RWPE2 (cell line): ENCODE measurements at places on chromosomes 16 and 17.

DNA sequence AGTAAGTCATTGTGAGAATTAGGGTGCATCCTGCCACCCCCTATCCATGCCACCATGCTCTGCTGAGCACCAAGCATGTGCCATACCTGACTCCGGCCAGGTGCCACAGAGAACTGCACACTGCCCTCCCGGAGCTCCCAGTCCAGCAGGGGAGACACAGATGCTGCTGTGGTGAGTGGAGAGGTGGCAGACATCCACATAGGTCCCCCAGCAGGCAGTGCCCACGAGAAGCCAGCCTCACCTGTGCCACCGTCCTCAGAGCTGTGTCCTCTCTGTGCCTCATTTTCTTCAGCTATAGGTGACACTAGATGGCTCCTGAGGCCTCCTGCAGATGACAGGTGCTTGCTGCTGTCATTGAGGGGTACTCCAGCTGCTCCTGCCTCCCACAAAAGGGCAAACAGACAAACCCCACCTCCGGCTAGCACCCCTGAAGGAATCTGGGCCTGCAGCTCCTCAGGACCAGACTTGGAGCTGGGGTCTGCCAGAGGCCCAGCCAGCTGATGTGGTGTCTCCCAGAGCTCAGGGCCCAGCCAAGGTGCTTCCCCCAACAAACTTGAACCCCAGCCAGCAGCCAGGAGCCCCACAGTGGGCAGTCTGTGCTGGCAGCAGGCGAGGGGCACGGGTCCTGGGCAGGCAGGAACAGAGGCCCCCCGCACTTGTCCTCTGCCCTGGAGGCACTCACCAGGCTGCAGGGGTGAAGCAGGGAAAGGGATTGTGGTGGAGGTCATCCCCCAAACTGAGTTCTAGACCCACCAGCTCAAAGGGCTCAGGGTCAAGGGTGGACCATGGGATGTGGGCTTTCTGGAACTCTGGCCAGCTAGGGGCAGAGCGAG is 17.1 kb downstream of the FOXJ1 start:
- no peak for DNase-seq

GRCh38 chr16:78363843-78364555 is 264.5 kb downstream of the WWOX start:
- DNase-seq = no peak

GRCh38 chr17:61756561-61756960 is 106.8 kb downstream of the BRIP1 start:
- no peak for DNase-seq

DNA sequence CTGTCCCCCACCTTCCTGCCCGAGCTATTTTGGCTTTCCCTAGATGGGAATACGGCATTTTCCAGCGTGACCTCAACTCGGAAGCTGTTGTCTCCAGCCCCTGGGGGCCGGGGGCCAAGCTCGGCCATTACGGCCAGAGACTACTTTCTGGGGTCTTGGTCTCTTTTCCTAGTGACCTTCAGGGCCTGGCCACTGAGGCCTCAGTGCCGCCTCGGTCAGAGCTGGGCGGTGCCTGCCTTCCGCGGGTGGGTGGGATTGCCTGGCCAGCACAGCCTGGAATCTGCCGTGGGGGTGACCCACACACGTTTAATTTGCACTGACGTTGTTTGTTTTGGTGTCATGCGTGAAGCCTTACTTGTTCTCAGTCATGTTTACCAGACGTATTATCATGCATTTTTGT is 29.2 kb downstream of the TSC2 start:
- no peak for DNase-seq

DNA sequence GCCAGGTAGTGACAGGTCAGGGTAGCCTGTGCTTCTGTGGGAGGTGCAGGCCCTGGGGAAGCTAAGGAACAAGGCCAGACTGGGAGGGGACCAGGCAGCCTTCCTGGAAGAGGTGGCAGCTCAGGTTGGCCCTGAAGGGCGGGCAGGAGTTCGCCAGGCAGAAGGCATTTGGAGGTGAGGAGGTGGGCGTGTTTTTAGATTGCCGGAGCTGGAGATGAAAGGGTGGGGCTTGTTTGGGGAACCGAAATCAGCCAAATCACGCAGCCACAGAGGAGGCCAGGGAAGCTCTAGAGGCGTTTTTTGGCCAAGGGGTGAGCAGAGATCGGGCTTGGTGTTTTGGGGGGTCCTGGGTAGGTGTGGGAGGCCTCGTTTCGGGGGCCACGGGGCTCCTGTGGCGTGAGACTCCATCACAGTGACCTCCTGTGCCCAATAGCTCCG is 7.6 kb downstream of the ADCY7 start:
- DNase-seq = no peak

DNA sequence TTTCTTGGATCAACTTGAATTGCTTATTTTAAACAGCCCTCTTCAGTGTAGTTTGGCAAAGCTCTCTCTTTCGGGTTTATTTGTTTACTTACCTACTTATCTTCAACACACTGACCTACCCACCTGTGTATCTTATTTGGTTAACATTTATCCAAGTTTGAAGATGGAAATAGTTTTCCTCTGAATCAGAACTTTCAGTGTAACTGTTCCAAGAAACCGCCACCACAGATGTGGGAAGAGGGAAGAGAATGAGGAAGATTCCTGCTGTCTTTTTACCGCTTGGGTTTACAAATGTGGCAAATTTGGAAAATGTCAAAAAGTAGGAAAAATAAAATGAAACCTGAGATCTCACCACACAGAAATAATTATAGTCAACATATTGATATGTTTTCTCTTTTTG is 115.8 kb downstream of the MSI2 start:
- no peak for DNase-seq

DNA sequence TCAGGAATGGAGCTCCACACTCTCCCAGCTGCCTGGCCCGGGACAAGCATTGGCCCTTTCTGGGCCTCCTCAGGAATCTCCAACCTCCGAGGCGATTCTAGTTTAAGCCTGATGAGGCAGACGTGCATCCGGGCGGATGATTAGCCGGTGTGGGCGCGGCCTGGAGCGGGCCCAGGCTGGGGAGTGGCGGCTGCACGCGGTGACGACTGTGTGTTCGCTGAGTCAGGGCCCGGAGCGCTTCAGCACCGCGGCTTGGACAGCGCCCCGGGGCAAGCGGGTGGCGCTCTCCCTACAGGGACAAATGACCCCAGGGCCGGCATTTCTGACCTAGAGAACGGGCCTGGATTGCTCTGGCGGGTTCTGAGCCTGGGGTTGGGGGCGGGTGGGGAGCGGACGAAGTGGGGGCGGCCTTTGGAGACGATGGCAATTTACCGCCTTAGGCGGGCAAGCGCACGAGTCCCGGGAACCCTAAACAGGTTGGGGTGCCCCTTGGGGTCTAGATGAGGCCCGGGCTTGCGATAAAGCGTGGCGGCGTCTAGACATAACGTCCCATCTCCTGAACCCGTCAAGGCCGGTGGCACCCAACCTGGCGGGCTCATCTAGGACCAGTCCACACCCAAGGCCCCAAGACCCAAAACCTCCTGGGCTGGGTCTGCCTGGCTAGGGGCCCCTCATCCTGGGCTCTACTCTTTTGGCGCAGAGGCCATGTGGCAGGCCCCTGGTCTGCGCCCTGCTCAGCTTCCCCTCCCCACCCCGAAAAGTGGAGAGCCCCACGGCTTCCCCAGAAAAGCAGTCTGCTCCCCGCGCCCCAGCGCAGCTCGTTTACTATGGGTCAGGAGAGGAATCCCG is 22.3 kb upstream of the ZNHIT3 start:
- DNase-seq = peak; percentile 87

DNA sequence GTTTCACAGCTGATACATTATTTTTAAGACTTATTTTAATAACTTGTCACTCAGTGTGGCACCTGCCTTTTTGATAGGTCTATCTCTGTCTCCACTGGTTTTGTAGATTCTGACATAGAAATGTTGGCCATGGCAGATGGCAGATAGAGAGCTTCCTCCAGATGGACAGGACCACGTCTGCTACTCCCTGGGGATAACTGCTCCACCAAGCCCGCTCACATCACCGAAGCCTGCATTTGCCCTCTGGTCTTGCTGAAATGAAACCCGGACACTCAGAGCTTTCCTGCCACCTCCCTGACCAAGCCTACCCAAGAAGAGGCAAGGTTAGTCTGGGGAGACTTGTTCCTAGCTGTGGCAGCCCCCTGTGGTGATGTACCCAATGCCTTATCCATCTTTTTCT is 16.4 kb upstream of the HAP1 start:
- no peak for DNase-seq

GRCh38 chr16:81902025-81902424 is 109.2 kb downstream of the SDR42E1 start:
- no peak for DNase-seq

DNA sequence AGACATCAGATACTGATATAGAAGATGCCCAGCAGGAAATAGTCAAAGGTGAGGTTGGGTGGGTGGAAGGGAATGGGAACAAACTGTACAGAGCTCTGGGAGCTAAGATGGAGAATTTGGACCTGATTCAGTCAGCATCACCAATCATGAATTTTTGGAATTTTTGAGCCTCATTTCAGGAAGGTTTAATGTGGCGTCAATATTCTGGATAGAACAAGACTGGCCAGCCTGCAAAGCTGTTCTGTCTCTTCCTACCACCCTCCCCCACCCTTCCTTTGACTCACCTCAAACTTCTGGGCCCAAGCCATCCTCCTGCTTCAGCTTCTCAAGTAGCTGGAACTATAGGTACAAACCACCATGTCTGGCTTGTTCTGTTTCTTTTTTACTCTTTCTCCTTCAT is 32.6 kb downstream of the CTCF start:
- no peak for DNase-seq

DNA sequence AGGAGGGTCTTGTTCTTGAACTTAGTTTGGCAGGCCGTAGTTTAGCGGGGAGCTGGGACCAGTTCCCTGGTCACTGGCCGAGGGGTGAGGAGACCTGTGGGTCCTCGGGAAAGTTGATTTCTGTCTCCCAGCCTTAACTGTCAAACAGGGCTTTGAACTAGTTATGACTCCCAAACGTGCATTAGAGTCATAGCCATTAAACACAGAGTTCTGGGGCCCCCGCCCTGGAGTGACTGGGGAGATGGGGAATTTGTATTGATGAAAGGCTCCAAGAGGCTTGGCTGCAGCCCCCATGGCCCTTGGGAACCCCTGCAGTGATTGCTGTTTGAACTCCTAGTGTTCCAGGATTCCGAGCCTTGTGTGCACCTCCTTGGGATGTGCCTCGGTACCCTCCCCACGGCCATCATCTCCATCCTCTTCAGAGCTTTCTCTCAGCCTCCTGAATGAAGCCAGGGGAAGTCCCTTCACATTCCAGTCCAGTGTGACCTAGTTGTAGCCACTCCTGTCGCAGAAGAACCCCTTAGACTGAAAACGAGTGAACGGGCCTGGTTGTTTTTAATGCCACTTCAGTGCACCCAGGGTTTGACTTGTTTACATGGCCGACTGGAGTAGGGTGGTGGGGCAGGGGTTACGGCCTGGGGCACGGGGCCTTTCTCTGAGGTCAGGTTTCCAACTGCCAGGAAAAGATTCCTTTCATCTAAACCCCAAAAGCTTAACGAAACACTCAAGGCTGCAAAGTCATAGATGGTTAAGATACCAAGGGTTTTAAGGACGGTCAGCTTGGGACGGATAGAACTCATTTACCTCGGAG is 1.4 kb downstream of the MPRIP start:
- DNase-seq = peak; percentile 47

- DNase-seq = no peak
Measured at GRCh38 chr16:15949210-15950160, at the start of gene ABCC1. TSS of gene ABCC1 (plus strand) at chr16:15949616. CDS start at chr16:15949752, 136 bp downstream.

GRCh38 chr16:20871258-20871657 is 28.9 kb downstream of the DCUN1D3 start:
- DNase-seq = no peak

DNA sequence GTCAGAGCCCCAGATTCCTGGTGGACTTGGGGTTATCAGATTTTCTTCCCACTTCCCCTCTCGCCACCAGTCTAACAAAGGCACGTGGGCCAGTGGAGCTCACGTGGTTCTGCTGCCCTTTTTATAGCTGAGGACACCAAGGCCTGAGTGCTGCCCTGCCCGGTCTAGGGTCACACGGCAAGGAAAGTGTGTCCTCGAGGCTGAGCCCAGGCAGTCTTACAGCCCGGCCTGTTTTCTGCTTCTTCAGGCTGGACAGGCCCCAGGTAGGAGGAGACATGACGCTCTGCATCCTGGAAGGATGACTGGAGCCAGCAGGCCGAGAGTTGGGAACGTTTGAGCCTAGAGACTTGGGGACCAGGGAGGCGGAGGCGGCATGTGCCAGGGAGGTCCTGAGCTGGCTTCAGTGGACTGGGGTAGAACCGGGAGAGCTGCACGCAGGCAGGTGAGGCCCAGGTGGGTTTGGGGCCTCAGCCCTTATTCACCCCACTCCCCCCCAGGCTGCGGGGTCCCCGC is 3.5 kb downstream of the CTRB1 start:
- DNase-seq = no peak

- DNase-seq = no peak
Measured at GRCh38 chr17:76568811-76569221, 16.8 kb downstream of the ST6GALNAC2 start.

GRCh38 chr17:3474212-3474611 is 1.6 kb upstream of the ASPA start:
- DNase-seq = no peak

DNA sequence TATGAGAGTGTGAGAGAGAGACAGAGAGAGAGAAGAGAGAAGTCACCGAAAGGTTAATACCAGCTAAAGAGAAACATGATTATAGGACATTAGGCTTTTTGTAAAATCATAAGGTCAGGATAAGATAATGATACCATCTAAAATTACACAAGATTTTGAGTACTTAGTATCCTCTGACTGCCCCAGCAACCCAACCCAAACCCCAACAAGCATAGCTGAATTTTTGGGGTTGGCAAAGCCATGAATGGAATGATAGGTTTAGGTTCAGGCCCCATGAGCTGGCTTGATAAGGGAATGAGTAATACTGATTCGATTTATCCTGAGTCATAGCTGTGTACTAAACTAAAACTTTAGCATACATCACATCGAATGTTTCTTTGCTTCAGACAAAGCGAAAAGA is 259.5 kb downstream of the IRX3 start:
- no peak for DNase-seq

DNA sequence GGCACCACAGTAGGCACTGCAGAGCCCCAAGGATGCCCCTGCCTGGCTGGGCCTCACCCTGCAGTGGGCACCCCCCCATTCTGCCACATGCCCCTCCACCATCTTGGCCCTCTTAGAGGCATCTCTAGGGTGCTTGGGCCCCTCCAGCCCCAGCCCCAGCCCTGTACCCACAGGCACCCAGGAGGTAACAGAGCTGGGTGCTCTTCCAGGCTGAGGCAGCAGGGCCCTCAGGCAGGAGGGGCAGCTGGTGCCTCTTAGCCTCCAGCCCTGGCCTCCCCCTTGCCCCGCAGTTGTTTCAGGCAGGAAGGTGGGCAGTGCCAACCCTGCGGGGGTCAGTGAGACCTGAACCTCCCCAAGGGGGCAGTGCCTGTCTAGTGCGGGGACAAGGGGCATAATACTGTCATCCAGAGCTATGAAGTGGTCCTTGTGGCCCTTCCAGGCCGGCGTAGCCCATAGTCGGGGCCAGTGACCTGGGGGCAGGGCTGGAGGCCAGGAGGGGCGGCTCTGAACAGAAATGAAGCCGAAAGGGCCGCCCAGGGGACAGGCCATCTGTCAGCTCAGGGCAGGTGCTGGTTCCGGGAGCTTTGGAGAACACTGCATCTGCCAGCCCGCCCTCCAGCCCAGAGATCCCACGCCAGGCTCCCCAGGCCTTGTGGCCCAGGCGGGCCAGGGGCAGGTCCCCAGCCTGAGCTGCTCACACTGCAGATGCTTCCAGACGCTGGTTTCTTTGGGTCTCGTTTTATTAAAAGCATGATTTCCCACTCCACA is 4.9 kb upstream of the AATK start:
- DNase-seq = no peak
